Hematopoietic multipotent progenitor cell treated with erythropoietin and hydrocortisone succinate and interleukin-3 and kit ligand, for 15 days (in vitro differentiated cells): ENCODE measurements at places on chromosomes 4 and X.

DNA sequence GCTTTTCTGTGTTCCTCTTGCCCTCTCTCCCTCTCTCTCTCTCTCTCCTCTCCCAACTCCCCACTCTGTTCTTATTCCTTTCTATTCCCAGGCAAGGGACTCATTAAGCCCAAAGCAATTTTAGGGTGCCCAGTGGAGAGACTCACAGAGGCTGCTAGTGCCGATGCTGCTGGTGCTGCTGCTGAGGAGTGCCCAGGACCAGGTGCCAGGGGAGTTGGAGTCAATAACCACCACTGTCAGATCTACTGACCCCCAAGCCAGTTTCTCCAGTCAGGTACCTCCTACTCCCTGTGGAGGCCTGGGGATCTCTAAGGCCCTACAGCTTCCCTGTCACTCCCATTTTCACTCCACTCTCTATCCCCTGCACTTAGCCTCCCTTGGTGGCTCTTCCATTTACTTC is 54.2 kb upstream of the LAS1L start:
- DNase-seq: no peak

GRCh38 chr4:13089659-13089998 is 394.5 kb downstream of the RAB28 start:
- no peak for DNase-seq

- DNase-seq: peak; percentile 49
These were observed 128.4 kb downstream of the REELD1 start for GRCh38 chr4:146342600-146343192.

DNA sequence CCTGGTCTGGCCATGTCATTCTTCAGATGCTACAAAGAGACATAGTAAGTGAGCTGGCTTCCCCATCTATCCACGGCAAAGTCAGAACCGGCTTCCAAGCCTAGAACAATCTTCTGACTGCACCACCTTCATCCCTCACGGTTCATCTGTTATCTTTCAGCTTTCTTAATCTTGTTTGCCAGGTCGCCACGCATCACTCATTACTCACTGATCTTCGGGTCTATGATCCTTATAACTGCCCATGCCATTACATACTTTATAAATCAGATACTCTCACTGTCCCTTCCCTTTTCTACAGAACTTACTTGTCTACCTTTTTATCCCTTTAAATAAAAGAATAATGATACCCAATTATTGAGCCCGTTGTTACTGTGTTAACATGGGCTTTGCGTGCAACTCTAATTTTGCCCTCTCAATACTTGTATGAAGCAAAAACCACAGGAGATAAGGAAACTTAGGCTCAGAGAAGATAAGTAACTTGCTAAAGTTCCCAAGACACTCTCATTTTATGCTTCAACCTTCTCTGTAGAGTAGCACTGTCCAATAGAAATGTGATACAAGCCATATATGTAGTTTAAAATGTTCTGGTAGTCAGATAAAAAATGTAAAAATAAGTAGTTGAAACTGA is 171.7 kb downstream of the AMELX start:
- no peak for DNase-seq

GRCh38 chr4:90190525-90190924 is 63.3 kb downstream of the CCSER1 start:
- no peak for DNase-seq

DNA sequence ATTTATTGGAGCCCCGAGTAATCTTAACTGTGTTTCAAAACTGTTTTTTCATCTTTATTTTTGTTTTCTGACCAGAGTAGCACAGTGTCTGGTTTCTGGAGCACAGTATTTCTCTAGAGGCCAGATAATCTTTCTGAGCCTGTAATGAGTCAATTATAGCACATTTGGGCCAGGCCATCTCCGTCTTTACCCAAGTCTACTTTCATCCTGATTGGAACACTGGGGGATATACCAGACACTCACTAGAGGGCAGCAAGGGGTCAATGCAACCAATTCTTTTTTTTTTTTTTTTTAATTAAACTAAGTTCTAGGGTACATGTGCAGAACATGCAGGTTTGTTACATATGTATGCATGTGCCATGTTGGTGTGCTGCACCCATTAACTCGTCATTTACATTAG is 282.0 kb downstream of the ARHGAP24 start:
- DNase-seq: no peak

DNA sequence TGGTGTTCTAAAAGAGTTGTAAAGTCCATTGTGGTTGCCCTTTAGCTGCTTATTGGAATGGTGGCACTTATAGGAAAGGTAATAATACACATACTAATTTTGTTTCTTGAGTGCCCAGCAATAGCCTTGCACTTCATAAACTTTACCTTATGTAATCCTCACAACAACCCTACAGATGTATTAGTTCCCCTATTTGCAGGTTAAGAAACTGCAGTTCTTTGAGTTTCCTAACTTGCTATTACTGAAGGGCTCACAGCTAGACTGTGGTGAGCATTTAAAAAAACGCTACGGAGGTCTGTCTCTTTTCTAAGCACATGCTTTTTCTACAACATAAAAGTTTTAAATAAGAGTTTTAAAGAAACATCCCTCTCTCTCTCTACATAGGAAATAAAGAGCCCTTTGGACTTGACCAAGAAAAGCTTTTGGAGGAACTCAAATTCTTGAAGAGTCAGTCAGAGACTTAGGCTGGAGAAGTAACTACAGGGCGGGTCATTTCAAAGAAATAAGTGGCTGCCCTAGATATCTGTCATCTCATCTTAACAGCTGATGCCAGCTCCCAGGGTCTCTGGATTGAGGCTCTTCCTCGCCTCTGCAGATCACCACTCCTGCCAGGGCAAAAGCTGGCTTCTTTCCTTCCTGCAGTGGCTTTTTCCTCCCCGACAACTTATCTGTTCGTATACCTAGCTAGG is 42.0 kb upstream of the FBXW7 start:
- DNase-seq: peak; percentile 61

DNA sequence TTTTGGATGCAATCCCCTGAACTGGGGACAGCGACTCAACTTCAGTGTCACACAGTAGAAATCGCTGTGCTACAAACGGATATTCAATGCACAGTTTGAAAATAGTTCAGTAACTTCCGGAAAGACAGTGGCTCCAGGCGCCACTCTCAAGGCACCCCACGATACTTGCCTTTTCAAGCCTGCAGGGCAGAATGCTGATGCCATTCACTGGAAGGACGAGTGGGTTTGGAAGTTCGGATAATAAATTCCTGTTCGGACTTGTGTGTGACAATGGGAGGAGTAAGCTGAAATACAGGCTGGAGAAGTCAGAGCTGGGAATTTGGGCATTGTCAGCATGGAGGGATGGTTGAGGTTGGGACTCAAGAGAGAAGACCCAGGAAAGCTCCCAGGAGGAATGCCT is 64.3 kb upstream of the HELT start:
- DNase-seq: no peak

- DNase-seq: no peak
These were observed 257.5 kb upstream of the FAT1 start for GRCh38 chr4:186981161-186981560.

- DNase-seq: no peak
These were observed 85.1 kb downstream of the MFAP3L start for GRCh38 chr4:169941141-169941540.

DNA sequence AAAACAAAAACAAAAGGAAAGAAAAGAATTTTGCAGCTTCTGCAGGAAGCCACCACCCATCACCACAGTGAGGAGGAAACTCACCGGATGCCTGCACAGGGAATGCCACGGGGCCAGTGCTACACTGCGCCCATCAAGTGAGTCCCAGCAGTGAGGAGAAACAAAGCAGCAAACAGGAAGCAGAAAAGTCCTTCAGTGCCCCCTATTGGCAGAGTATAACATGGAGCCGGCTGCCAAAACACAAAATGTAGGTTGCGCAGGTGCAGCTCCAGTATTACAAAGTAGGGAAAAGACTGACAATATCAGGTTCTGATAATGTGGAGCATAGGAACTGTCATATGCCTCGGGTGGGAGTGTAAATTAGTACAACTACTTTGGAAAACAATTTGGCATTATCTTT is 23.3 kb upstream of the SCML2 start:
- DNase-seq: peak; percentile 11

GRCh38 chr4:140331245-140331644 is 42.2 kb upstream of the SCOC start:
- no peak for DNase-seq

DNA sequence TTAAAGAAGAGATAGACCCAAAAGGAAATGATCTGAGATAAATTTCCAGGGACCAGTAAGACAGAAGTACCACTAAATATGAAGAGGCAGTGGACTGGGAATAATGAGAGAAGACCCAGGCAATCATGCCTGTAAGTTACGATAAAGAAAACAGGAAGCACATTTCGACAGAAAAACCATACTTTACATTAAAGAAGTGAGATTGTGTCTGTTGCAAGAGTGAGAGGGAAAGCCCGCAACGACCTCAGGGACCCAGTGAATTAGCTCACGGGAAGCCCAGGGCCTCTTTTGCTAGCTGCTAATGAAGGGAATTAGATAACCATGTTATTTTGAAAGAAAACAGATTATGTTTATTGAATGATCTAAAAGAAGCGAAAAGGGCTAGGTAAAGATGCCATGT is 28.9 kb upstream of the ACSL1 start:
- DNase-seq: no peak

DNA sequence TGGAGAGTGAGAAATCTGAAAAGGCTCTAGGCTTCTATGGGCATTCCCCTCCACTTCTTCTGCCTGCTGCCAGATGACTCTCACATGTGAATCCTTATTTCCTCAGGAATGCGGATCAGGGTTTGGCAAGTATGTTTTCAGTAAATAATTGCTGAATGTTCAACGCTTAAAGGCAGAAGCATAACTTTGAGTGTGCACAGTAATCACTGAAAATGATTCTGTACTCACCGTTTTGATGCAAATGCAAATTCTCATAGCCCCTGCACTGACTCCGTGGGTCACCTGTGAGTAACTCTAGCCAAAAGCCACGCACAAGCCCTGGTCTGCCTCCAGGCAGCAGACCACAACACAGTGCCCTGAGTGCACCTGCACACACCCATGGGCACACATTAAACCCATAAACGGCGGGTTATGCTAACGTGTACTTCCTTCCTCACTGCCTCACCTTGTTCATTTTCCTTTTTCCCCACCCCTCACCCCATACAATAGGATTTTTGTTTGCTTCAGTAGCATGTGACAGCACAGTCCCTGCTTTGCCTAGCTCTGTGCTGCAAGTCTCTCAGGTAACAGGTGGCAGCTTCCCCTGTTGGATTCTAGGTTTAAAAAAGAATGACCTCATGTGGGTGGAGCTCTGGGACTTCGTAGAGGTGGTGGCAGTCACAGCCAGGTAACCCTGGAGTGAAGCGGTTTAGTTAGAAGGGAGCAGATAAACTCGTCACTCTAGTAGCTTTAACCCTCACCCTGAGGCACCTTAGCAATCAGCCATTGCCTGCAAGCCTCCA is at the start of gene ARHGEF38:
ARHGEF38 (plus strand) TSS at position 656 of the 782 bp plus-strand sequence. CDS start 146 bp downstream, outside the sequence.
- DNase-seq: no peak

GRCh38 chr4:177282284-177282835 is 27.3 kb upstream of the NEIL3 start:
- no peak for DNase-seq

GRCh38 chr4:105422207-105422920 is 51.5 kb downstream of the PPA2 start:
- DNase-seq: no peak

DNA sequence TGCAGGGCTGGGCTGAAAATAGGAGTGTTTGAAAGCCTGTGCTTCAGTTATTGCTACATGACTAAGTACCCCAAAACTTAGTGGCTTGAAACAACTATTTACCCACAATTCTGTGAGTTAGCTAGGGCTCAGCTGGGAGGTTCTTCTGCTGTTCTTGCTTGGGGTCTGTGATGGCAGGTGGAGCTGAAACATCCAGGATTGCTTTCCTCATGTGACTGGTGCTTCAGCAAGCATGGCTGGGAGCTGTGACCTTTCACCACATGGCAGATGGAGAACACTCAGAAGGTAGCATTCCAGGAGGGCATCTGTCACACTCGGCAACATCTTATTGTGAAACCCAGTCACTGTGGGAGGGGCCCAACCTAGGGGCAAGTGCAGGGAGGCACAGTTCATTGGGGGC is 57.0 kb upstream of the TBC1D14 start:
- no peak for DNase-seq

- no peak for DNase-seq
These were observed 291.7 kb upstream of the GATB start for GRCh38 chr4:152052451-152053057.

GRCh38 chr4:54687887-54688841 is 30.4 kb downstream of the KIT start:
- DNase-seq: no peak

- no peak for DNase-seq
These were observed 962.6 kb downstream of the PCDH7 start for GRCh38 chr4:31682796-31683195.

GRCh38 chrX:39311646-39312045 is 510.4 kb downstream of the MID1IP1 start:
- DNase-seq: no peak

GRCh38 chr4:23485801-23486200 is 404.0 kb downstream of the PPARGC1A start:
- no peak for DNase-seq

GRCh38 chr4:108030332-108030731 is 40.6 kb downstream of the HADH start:
- DNase-seq: no peak

DNA sequence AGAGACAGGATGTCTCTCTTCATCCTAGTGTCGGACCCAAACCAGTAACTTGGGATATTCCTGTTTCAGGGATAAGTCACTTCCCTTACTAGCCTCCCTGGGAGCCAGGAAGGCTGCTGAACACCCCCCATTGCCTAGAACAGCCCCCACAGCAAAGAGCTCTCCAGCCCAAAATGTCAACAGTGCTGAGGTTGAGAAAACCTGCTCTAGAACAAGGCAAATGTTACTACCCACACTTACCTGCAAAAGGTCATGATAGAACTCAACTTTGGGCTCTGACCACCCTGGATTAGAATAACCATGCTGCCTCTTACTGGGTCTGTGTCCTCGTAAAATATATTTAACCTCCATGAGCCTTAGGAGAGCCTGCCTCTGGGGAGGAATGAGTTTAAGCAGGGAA is 20.3 kb downstream of the BEX3 start:
- DNase-seq: no peak

DNA sequence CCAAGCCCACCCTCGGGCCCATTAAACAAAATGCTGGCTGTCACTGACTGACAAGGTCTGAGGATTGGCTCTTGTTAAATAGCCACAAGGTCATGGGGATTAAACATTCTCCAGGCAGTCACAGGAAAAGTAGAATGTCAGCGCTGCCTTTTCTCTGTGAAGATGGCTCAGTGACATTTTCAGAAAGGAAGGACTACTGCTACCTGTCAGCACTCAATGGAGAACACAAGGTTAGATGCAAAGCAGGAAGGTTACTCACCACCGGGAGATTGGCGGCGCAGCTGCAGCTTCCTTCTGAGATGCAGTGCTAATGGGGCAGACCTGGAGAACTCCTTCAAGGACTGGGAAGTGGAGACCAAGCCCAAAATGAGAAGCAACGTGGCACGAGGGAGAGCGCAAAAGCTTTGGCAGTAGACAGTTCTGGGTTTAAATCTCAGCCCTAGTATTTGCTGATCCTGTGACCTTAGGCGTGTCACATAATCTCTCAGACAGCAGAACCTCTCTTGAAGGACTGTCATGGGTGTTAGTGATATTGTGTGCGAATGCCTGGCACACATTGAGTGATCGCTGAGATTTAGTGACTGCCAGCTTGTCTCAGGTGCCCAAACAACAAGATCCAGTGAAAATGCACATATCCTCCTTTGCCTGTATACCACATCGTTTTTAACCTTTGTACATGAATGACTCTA is 213.1 kb upstream of the BOD1L1 start:
- DNase-seq: no peak
